ENCODE measurements at places on chromosomes 12 and 14.

GRCh38 chr12:27109334-27110028 is 27.1 kb upstream of the C12orf71 start:
- no peak for DNase-seq

DNA sequence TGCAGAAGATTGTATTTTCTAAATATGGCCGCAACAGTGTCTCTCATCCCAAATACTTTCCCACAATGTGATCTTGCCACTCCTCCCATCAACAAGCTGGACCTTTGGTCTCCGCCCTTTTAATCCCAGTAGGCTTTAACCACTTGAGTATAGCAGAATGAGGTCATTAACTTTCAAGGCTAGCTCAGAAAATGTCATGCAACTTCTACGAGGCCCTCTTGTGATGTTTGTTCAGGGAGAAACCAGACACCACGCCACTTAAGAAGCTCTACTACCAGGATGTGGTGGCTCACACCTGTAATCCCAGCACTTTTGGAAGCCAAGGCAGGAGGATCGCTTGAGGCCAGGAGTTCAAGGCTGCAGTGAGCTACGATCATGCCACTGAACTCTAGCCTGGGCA is 20.1 kb upstream of the OR6J1 start:
- no peak for DNase-seq

DNA sequence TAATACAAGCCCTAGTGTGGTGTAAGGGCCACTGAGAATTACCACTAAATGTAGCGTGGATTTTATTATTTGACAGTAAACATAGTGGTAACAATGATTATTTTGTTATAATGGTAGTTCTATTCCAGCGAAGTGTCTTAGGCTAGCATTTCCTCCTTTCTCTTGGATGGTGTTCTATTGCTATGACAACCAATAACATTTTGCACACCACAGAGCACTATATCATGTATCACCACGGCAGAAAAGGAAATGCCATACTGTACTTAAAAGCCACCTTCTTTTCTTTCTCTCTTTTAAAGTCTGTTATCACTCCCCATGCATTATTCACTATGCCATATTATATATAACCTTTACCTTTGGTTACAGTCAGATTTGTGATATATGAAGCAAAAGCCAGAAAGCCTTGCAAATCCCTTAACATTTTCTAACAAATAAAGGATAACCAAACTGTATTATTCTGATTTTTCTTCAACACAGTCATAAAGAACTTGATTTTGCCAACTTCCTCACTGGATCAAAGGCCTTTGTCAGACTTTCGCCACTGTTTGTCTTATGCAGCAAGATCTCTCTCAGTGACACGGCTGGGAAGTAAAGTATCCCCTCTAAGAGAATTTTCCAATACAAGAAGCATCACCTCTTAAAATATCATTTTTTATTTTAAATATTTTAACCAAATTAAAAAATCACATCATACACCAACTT is 195.8 kb downstream of the FOXN3 start:
- DNase-seq: no peak

DNA sequence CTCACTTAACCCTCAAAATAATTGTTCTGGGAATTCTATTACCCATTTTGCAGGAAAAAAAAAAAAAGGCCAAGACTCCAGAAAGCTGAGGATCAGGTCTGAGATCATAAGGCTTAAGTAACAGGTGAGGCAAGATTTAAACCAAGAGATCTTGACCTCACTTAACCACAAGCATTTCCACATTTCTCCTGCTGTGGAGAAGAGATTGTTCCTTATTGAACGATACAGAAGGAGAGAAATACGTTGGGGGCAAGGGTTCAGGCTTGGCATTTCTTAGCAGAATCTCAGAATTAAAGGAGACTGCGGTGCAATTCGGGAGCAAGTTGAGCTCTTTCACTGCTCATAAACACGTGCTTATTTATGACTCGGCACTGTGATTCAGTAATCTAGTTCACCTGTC is 885.3 kb upstream of the TMEM132C start:
- no peak for DNase-seq

DNA sequence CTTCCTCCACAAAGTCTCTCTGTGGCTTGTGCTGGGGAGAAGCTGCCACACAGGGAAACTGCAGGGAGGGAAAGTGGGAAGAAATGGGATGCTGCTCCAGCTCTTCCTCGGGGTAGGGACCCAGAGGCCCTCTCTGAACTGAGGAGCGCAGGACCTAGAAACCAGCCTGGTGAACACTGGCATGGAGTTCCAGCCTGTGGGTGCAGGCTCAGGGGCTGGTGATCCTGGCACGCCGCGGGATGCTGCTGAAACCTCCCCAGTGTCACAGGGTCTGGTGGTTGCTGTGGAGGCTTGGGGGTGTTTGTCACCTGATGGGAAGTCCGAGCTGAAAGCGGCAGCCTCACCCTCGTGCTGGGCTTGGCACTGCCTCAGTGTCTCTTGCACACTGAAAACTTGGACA is 5.2 kb upstream of the KRT75 start:
- DNase-seq: no peak

DNA sequence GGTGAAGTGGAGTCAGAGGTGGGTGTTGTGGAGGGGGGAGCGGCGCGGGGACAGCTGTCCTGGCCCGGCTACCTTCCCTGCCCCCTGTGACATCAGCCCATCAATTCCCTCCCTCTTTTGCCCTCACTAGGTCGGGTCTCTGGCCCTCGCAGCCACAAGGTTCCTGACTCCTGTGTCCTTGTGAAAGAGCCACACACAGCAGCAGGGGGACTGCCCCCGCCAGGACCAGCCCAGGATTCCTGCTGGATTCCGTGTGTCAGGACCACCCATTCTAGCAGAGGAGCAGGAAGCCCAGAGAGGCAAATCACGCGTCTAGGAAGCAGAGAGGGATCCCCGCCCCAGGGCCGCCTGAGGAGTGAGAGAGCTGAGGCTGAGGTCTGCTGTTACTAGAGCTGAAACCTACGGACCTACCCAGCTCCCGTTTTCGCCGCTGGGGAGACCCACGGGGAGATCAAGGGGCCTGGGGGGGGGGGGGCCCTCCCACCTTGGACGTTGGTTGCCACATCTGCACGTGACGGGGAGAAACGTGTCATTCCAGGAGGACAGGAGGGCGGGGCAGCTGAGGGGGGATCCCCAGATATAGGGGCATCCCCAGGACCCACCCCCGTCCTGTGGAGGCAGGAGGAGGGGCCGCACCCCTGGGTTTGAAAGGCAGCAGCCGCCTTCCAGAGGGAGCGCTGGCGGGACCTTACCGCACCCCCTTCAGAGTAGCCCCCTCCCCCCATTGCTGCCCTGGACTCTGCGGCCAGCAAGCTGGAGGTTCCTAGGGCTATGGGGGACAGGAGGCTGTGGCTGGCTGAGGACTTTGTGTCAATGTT is 12.5 kb upstream of the INF2 start:
- no peak for DNase-seq

DNA sequence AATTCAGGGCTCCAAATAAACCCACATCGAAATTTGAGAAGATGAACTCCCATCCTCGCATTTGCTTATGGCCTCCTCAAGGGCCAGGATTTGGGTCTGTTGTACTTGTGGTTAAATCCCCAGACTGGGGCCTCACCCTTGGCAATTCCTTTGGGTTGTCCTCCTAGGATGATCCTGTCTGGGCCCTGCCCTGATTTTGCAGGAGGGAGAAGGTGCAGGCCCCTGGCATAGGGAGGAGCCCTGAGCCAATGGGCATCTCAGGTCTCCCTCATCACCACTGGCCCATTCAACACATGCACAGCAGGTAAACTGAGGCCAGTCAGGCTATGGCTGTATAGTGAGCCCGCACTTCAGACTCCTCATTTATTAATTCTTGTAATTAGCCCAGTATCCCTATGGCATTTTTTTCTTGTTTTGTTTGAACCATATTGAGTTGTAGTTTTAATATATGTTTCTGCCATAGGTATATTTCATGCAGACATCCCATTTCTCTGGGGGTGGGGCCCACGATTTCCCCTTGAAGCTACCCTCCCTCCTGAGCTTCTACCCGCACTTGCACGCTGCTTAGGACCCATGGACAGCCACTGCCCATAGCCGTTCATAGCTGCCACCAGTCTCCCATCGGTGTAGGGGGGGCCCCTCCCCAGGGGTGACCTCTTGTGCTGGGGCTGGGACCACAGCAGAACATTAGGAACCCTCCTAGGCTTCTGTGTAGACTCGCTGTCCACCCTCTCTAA is 67.1 kb upstream of the DDX11 start:
- DNase-seq: no peak

GRCh38 chr14:104591506-104592291 is 12.1 kb downstream of the C14orf180 start:
- DNase-seq: no peak

- DNase-seq: no peak
Observed at GRCh38 chr12:114812384-114812783, 128.4 kb upstream of the TBX3 start.

GRCh38 chr12:44696542-44696941 is 179.6 kb downstream of the NELL2 start:
- no peak for DNase-seq

DNA sequence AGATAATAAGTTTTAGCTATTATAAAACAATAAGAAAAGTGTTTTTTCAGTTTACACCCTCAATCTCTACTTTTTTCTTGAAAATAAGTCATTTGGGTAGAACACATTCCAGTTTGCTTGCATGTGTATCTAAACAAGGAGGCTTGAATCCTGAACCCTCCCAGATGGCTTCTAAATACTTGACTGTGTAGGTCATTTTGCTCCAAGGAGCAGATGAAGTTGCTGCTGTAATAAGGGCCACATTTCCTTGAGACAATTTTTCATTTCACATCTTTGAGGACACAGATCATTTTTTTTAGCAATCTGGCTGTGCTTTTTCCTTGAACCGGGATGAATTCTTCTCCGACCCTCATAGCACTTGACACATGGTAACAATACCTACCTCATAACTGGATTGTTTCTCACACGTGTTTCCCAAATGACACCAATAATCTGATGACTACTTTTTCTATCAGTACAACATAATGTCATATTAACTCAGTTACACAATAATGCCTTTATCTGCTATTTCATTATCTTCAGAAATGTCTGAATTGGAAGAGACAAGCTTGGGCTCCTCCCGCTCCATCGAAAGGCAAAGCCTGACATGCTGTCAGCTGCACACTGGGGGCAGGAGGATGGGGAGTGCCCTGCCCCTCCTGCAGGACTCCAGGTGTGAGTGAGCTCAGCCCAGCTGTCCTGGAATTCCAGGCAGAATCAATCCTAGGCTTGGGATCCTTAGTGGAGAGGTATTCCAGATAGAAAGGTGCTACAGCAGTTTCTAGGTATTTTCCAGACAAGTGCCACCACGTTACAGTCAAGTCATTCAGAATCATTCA is 30.9 kb downstream of the GPHB5 start:
- DNase-seq: no peak

GRCh38 chr14:33934938-33935337 is 15.9 kb downstream of the EGLN3 start:
- no peak for DNase-seq

DNA sequence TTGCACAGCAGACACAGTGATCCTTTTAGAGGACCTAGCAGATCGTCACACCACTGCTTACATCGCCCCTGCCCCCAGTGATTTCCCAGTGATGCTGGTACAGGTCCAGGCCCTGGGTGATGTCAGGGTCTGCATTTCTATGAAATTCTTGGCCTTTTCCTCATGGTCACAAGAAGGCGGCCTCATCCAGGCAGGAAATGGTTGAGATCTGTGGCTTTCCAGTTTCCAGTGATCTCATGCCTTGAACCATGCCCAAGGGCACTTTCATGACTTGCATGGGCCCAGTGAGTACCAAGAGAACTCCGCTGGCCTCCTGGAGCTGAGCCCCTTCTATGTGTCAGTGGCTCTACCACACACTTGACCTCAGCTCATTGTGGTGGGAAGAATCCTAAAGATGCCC is 41.9 kb upstream of the BDKRB2 start:
- DNase-seq: no peak

DNA sequence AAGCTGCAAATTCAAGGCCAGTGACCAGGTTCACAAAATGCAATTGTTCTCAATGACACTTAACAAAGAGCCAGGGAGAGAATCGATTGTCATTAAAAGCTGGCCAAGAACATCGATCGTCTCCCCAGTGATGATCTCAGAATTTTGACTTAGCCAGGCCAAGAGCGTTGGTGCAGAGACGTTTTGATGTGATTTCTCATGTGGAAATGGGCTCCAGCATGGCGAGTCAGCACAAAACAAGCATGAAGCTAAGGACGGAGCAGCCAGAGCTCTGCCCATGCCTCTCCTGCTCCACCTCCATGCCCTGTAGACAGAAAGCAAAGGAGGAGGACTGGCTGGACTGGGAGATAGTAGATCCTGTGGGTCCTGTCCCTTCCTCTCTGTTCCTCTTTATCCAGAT is 270.8 kb downstream of the FOXN3 start:
- DNase-seq: no peak

DNA sequence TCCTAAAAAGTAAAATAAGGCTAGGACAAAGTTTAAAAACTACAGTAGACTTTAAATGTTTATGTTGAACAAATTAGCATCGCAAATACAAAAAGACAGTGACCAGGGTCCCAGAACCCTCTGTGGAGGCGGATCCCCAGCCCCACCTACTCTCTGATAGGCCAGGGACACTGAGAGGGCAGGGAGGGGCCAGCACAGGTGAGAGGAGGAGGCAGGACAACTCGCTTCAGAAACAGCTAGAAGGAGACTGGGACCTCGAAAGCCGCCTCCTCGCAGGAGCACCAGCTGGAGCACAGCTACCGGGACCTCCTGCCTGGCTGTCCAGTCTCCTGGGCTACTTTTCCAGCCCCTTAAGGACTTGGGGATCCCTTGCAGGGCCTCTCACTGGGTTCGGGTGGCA is 992 bp downstream of the DNAH10 start:
- DNase-seq: no peak

- DNase-seq: no peak
Observed at GRCh38 chr14:33230021-33230420, 291.3 kb downstream of the NPAS3 start.

DNA sequence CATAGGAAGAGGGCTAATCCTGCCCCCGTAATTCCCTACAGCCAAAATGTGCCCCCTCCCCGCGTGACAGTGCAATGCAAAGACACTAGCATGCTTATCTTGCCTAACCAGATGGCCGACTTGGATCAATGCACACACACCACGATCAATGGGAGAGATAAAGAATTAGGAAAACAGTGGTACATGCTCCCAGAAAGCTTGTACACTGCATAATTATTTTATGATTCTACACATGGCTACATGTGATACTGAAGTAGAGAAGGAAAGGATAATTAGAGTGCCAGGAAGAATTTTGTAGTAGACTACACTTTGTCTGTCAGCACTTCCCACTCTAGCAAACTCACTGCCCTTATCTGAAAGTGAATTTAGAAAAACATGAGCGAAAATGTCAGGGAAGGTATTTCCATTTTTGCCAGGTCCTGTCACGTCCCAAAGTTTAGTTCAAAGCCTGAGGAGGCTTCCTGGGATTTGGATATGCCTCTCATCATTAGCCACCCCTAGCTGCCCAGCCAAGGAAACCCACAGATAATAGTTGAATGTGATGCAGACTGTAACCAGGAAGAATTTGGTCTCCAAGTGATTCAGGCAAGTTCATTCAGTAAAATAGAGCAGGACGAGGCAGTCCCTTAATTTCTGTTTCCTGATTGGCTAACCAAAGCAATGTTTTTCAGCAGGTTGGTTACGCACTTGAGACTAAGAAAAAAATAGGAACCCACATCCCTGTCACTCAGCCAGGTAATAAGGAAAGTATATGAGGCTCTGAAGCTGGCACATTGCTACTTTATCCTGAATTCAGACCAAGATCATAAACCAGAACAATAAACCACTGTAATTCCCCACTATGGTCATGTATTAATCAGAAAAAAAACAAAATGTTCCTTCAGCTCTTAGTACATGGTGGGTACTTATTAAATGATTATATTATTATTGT is 199.6 kb upstream of the OTX2 start:
- no peak for DNase-seq

Measured in effector CD8-positive, alpha-beta T cell (primary cell).